ENCODE measurements at places on chromosomes 7 and 10.
A peak's percentile ranks its signal among the peaks of the same experiment; 100 is the strongest.

GRCh38 chr7:27709137-27710075, 30.6 kb upstream of the TAX1BP1 start:
- DNase-seq: no peak

DNA sequence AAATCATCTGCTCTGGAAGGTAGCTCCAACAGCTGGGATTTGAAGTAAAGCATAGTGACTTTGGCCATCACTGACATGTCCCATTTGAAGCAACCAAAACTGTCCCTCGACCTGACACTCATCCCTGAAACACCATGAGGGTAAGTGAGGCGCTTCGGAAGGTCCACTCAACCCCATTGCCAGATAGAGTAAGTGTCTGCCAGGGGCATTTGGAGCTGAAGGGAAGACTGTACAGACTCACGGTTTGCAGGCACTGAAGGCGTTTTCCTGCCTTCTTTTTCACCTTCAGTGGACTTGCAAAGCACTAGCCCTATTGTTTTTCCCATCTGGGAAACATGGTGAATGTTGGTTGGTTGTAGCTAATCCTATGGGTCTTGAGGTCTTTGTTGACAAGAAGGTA, 57.6 kb downstream of the IKZF1 start:
- DNase-seq: no peak

DNA sequence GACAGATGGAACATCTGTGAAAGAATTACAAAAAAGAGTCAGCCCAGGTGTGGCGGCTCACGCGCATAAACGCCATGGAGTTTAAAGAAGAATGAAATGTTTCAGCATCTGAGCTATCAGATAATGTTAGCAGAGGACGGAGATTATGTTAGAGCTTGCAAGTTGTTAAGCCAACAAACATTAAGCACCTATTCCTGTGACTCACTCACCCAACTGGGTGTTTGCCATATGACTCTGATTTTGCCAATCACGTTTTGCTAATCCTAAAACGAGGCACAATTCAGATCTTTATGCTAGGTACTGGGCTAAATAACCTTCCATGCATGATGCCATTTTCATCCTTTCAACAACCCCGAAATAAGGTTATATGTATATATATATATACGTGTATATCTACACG, 29.0 kb upstream of the CCNY start:
- DNase-seq: no peak

DNA sequence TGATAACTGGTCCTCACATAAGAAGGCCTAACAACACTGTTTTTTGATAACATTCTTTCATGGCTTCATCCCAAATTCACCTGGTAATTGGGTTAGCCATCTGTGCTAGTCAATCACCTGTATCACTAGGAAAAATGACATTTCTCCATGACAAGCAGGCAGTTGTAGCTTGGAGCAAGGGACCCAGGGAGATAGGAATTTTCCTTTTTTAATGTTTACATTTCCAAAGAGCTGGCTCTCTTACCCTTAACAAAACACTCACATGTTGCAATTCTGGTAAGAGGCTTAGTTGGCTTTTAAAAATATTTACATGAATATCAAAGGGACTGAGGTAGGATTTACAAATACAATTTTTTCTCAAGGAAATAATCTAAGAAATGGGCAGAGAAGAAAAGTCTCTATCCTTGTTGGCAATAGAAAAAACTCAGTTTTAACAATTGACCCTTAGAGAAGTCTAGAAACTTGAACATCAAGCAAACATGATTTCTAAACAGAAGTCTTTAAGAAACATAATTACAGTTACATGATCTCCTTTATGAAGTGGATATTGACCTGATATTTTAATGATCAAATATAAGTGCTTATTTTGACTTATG, 16.1 kb upstream of the AKR1C1 start:
- DNase-seq: no peak

GRCh38 chr10:59078978-59079377, 97.5 kb upstream of the PHYHIPL start:
- DNase-seq: no peak

- DNase-seq: no peak
Measured at GRCh38 chr10:76195654-76196390, 764.4 kb downstream of the LRMDA start.

DNA sequence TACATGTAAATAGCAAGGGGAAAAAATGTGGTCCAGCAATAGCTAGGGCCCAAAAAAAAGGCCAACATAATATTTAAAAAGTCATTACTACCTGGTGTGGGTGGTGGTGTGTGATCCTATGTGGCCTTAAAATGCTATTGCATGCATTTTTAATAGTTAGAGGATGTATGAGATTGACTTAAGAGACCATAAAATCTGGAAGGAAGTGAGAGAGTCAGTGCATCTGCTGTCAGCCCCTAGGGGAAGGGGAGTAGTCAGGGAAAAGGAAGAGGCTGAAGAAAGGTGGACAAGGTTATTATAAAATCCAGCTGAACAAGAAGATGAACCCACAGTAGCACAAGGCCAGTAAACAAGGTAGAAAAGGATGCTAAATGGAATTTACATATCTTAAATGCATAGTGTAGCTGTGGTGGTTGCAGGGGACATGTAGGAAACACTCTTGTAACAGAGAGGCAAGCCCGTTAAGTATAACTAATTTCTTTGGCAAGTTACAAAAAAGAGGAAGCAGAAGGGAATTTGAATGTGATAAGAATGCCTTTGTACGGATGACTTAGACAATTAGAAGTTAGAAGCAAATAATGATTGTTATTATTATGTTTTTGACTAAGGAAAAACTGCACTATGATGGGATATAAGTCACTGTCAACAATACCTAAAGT, 11.9 kb upstream of the NDUFA5 start:
- no peak for DNase-seq

DNA sequence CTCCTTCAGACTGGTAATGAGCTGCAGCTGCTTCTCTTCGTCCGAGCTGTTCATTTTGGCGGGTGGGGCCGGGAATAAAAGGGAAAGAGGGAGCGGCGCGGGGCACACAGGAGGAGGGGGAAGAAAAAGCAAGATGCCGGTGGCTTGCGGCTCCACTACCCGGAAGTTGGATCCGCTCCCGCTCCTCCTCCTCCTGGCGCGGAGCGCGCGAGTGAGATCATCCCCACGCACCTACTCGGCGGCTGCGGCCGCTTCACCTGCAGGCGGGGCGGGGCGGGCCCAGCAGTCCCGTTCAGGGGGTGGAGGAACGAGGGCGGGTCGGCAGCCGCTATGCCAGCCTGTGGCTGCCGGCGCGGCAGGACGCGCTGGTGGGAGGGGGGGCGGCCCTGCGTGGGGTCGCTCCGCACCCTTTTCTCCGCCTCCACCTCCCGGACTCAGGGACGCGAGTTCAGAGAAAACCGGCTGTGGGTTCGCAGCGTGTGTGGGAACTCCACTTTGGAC, at the start of gene SHTN1:
Gene SHTN1, minus strand, starts transcription at position 162 of the 501 bp plus-strand sequence. Its CDS starts 108 bp downstream, at position 54.
- DNase-seq: no peak

GRCh38 chr7:156024201-156024600, 211.9 kb upstream of the SHH start:
- DNase-seq: no peak

DNA sequence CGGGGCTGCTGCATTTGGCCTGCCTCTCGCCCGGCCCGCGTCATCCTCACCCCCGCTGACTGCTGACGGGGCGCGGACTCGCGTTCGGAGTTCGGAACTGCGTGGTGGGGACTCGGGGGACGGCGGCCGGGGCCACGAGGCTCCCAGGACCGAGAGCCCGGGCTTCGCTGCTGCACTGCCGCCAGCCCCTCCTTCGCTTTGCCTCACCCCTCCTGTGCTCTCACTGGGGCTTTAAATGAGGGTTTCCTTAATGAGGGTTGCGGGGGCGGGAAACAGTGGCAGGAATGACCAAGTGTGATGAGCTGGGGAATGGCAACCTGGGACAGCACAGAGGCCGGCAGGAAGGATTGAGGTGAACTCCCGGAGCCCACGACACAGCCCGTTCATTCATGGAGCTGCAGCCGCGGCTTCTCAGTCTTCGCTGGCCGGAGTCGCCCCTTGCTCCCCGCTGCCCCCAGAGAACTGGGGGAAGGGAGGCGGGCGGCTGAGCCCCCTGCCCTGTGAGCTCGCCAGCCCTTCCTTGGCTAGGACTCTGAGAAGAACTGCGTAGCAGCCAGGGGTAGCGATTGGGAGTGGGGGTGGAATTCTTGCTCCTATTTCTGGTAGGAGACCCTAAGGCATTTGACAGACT, 1.5 kb upstream of the LRRC4 start:
- no peak for DNase-seq

GRCh38 chr10:119834188-119834587, 38.5 kb downstream of the MCMBP start:
- DNase-seq: no peak

DNA sequence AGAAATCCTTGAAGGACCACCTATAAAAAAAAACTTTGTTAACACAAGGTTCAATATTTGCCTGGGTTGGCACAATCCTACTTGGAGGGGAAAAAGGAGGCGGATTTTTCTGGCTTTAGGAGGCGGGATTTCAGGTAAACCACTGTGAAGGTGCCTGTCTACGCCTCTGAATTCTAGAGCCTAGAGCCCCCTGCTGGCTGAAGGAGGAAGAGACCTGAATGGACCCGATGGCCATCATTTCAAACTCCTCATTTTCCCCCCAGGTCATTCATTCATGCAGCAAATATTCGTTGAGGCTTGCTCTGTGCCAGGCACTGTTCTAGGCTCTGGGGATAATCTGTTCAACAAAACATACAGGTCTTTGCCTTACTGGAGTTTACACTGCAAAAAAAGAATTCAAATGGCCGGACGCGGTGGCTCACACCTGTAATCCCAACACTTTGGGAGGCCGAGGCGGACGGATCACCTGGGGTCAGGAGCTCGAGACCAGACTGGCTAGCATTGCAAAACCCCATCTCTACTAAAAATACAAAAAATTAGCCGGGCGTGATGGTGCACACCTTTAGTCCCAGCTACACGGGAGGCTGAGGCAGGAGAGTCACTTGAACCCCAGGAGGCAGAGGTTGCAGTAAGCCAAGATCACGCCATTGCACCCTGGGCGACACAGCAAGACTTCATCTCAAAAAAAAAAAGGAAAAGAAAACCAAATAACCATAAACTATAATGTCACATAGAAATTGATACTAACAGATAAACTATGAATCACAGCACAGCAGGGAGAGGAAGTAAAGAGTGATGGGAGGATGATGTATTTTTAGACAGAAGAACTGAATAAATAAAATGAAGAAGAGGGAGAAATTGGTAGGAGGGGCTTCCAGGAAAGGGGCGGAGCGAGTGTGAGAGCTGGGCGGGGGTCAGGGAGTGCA, 90.1 kb upstream of the NFE2L3 start:
- DNase-seq: peak; percentile 22

DNA sequence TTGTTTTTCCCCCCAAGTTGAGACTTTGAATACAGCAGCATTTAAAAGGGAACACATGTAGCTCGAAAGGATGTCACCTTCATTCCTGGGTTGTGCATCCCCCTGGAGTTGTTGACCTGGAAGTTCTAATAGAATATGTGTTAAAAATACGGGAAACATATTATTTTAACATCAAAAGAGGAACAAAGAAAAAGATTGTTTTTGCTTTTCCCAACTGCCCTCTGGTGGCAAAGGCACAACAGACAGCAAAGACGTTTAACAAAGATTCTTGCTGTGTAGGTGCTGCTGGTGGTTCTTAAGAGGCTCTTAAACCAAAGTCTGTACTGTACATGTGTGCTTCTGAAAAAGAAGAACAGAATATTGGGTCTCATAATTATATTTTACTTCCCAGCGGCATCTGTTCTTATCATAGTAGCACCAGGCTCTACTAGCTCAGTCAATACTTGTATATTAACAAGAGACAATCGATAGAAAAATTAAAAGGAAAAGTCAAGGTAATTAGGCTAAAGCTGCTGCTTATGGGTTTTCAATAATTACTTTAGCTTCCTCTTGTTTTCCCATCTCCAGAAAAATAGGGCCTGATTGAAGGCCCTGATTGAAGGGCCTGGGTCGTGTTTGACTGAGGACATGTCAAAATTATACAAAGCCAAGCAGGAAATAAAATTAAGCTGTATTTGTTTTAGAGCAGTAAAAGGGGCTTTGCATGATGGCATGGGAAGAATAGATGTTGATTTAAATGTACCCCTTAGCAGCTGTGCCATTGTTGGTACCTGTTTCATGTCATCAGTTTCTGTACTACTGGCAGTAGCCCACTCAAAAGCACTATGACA, 384.2 kb upstream of the LRGUK start:
- DNase-seq: no peak

DNA sequence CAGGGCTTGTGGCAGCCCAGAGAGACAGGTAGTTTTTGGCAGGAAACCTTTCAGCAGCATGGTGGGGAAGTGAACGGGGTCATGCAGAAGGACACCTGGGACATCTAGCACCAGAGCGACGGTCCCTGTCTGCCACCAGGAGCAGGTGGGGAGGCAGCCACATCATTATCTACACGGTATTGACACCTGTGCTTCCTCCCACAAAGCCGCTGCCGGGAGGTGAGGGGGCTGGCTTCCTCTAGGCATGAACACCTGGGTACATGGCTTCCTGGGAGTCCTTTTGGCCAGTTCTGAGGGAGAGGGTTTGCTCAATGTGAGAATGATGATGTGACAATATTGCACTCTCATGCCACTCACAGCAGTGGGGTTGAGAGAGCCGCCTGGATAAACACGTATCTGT, 275.2 kb downstream of the ACTR3B start:
- DNase-seq: no peak

DNA sequence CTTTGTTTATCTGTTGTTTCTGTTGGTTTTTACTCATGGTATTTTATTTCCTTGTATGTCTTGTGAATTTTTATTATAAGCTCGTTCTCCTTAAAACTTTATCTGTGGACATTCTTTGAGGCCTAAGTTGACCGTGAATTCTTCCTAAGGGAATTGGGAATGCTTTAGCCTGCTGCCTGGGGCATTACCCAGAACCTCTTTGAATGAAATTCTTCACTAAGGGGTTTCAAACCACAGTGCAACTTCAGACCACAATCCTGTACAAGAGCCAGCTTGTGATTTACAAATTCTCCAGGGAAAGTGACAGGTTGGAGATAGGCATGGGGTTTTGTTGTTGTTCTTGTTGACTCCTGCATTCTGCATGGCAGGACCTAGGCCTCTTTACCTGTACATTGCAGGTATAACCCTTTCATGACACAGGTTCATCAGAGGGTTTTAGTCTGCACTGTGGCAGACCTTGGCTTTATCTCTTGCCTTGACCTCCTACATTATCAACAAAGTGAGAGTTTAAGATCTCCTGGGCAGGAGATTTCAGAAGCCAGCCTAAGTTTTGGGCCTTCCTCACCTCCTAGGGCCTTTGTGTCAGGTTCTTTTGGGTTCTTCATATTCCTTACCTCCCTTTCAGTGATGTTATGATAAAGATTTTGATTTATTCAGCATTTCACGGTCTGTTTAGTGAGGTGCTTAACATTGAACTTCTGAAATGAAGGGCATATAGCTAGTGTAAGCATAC, 70.2 kb downstream of the ABCC2 start:
- no peak for DNase-seq

DNA sequence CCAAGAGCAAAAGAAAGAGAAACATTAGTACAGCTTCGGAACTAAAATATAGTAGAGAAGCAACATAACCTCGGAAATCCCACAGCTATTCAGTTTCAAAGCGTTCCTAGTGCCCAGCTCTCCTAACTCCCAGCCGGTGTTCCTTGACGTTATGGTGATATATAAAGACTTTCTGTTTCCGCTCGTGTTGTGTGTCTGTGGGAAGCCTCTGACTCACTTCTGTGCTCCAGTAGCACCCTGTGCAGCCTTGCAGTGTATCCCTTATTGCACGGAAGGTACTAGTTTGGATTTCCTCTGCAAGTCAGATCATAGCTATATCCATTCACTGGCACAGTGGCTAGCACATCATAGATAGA, 535 bp downstream of the ASAH2B start:
- DNase-seq: no peak
